ENCODE measurements at places on chromosomes 4 and X.

DNA sequence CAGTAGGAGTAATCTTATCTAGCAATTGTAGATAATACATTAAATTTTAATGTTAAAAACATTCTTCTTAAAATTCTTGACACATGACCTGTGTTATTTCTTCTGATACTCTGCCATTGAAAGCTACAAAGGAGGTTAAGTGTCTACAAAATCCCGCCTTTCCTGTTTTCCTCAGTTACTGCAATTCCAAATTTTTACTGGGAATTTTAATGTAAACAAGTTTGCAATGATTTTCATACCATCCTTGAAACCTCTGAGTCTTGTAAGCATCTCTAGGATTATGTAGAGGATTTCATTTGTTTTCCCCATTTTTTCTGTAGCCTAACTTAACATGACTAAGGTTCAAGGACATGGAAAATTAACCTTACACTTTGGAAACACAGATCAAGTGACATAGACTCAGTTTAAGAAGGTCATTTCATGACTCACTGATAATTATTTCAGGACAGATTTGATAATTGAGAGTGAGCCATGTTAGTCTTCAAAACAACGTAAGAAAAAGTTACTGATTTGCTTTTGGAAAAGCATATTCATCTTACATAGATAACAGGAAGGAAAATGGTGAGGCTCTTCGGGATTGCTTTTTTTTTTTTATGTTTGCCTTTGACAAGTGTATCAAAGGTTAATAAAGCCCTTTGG lies 39.6 kb upstream of the PDLIM5 start:
- DNase-seq = no peak

DNA sequence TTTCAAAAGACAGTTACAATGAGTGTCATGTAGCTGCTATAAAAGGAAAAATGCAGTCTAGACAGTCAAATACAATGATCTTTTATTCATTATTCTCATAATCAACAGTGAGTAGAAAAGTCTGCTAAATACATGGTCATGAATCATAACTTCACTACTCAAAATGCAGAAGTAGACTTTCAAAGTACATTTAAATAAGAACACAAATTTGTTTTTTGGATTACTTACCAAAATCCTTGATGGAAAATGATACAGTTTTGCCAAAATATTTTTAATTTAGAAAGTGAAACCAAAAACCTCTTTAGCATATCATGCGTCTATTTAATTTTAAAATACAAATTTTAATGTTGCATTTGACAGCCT lies 4.9 kb downstream of the ACSL4 start:
- DNase-seq = no peak

GRCh38 chrX:44484607-44485146 lies 58.0 kb downstream of the FUNDC1 start:
- no peak for DNase-seq

DNA sequence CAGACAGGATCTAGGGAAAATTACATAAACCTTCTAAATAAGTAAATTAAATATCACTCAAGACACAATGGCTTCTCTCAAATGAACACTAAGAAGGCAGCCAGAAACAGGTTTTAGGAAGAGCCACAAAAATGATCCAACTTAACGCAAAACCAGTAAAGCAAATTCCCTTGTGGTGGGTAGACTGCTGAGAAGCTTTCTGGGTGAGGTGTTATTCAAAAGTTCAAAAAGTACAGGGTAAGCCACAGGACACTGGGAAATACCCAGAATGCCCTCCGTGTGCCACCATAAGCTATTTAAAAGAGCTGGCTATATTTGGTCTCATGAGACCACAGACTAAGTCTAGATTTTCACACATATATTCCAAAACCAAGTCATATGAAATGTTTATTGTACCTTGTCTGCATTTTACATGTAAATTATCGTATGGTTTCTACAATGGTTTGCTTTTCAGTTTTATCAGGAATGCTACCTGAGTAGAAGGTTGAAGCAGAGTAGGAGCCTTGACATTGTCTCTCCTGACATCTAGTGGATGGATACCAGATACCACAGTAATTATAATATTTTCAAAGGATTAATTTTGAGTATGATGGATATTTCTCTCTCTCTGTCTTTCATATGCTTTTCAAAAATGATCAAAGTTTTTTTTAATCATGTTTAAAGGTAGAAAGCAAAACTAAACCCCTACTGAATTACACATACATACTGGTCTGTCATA lies 109.3 kb upstream of the KLHL13 start:
- DNase-seq = peak; percentile 0

DNA sequence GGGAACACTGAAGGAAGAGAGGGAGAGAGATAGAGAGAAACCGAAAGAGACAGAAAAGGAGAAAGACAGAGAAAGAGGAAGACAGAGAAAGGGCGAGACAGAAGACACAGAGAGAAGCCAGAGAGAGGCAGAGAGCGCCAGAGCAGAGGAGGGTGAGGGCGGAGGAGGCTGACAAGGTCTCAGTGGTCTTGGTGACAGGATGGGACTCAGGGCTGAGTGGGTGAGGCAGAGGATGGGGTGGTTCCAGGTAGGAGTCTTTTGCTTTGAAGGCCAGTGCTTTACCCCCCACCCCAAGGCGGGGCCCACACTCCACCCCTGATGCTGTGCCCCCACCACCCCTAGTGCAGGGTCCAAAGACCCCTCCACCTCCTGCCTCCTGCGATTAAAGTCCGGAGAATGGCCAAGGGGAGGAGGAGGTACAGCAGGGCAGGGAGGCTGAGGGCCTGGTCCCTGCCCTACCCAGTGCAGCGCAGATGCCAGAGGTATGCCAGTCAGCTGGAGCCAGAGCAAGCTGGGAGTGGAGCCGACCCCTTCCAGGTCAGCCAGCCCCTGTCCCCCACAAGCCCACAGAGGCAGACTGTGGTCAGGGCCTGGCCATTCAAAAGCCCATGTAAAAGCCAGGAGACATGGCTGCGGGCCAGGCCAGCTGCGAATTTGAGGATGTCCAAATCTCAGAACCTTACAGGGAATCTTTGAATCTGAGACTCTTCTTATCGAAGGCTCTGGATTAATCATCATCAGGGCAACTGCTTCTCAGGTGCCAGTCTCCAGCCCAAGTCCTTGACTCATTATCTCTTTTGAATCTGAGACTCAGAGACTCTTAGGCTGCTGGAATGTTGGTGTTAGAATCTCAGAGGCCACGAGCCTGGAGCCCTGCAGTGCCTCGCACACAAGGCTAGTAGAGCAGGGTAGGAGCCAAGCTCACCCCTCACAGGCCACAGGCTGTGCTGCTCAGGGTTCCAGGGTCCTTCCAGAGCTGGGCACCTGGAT lies 758 bp downstream of the IQSEC2 start:
- DNase-seq = peak; percentile 52

DNA sequence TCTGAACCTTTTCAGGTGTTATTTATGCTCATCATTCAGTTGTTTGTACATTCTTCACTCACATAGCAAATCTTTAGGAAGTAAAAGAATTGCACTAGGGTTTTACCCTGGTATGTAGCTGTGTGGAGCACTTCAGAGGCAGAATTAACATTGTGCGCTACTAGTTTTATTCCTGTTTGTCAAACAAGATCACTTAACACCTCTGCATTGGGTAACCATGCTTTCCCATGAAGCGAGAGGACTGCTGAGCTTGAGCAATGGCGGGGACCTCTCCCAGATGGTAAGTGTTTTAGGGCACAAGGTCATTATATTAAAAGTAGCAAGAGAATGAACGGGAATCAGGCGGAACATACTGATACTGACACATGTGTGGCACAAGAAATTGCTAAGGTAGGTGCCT lies 59.2 kb downstream of the SHROOM3 start:
- no peak for DNase-seq

DNA sequence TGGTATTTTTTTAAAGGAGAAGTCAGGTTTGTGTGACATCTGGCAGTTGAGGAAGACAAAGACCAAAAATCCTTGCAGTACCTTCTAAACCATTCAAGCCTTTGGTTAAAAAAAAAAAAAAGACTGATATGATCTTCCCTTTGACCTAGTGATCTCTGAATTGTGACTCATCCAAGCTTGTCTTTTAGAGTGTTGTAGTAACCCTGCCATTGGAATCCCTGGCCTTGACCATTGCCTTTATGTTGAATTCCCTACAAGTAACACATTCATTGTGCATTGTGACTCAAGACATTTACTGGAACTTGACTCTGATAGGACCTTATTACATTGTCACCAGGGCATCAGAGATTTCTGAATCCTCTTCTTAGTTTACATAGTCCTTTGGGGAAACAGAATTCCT lies 1469.0 kb downstream of the TECRL start:
- no peak for DNase-seq

GRCh38 chr4:189124149-189124758 lies 816.4 kb upstream of the FRG1 start:
- peak; percentile 55 for DNase-seq

GRCh38 chr4:125316791-125317524 lies 2.2 kb downstream of the FAT4 start:
- DNase-seq = peak; percentile 54

DNA sequence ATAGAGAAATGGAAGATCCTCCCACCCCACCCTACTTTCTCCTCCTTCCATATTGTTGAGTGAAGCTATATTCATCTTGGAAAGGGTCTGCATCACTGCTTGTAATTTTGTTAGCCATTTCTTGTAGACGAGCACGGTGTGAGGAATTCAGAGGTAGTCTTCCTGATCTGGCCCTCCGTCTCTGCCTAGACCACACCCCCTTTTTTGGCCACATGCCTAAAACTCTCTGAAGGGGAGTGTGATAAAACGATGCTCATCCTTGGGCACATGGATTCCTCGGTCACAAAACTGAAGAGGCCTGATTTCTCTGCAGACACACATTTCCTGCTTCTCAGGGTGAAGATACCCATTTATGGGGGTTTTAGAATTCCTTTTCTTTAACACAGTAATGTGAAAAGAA lies 182.8 kb downstream of the LARP7 start:
- no peak for DNase-seq

Data from fibroblast of skin of back (primary cell).